CD4-positive, alpha-beta T cell treated with Interleukin-10 for 1 hour (primary cell): ENCODE measurements at places on chromosomes 3 and 15.

DNA sequence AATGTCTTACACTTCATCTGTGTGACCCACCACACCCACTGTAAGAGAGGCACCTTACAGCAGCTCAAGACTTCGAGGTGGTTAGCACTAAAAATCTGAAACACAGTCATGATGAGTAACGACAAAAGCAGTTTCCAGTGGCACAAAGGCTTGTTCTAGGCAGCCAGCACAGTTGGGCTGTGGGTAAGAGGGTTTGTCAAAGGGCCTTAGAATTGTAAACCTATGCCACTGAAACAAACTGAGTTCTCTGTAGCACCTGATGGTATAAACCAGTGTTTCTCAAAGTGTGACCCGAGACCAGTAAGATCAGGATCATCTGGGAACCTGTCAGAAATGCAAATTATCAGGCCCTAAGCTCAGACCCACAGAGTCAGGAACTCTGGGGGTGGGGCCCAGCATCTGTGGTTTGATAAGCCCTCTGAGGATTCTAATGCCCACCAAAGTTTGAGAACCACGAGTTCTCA, 36.5 kb downstream of the DAPK2 start:
- peak; percentile 44 for DNase-seq

- peak; percentile 75 for DNase-seq
These were observed 81.6 kb downstream of the HERC1 start for GRCh38 chr15:63752075-63752684.

DNA sequence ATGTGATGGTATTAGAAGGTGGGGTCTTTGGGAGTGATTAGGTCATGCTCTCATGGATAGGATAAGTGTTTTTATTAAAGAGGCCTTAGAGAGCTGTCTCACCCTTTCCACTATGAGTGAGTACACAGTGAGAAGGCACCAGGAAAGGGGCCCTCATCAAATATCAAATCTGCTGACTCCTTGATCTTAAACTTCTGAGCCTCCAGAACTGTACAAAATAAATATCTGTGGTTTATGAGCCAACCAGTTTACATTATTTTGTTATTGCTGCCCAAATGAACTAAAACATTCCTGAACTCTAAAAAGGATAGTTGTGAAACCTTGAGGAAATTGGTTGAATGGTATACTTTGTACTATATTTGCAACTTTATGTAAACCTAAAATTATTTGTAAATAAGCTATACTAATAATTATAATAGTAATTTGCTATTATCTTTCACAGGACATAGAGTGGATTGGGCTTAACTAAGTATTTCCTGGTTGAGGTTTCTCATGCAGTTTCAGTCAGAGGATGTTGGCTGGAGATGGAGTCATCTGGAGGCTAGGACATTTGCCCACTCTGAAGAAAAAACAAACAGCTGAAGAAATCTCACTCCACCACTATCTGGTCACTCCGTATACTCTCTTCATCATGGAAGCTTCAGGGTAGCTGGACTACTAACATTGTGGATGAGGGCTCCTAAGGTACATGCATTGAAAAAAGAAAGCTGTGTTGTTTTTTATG, 1068.6 kb upstream of the CADM2 start:
- DNase-seq: no peak

DNA sequence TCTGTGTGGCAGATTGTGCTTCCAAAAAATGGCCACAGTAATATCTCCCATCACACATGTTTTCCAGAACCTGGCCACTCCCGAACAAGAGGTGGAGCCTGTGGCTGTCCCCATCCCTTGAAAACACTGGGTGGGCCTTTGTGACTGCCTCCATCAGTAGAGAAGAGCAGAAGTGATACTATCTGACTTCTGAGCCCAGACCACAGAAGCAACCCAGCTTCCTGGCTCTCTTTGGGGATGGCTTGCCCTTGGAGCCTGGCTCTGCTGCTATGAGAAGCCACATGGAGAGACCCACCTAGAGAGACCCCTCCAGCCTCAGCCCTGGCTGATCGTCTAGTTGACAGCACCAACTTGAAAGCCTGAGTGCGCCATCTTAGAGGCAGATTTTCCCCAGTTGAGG, 39.8 kb upstream of the CMTM8 start:
- DNase-seq: no peak

- DNase-seq: peak; percentile 49
These were observed 9.7 kb upstream of the TATDN2 start for GRCh38 chr3:10238345-10239183.

DNA sequence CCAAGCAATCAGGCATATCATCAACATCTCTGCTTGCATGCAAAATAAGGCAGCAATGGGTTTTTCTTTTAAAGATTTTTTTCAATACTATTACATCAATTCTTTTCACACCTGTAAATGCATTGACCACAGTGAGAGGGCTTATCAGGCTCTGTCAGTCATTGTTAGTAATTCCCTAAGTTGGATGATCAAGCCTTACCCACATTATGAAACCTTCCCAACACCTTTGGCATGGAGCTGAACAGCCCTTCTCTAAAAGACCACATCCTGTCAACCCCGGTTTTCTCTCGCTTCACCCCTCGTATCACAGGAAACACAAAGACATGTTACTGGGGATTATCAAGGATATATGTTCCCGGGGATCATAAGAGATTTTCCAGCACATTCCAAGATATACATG, 135.2 kb upstream of the SLC24A5 start:
- no peak for DNase-seq

DNA sequence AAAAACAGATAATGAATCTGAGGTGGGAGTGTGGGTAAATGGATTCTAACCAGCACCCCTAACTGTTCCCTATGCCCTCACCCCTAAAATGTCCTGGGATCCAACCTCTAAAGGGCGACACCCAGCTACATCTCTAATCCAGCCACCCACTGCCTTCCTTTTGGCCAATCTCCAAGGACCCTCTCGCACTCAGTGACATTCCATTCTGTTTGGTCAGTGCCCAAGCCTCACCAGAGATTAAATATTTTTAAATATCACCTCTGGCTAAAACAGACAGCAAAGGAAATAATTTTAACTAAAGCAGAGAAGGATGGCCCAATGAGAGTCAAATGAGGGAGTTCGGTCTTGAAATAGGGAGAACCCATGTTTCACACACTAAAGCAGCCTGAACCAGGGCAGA, 19.9 kb upstream of the SCN10A start:
- no peak for DNase-seq

- DNase-seq: no peak
These were observed 68.4 kb upstream of the FLNB start for GRCh38 chr3:57939775-57940174.

DNA sequence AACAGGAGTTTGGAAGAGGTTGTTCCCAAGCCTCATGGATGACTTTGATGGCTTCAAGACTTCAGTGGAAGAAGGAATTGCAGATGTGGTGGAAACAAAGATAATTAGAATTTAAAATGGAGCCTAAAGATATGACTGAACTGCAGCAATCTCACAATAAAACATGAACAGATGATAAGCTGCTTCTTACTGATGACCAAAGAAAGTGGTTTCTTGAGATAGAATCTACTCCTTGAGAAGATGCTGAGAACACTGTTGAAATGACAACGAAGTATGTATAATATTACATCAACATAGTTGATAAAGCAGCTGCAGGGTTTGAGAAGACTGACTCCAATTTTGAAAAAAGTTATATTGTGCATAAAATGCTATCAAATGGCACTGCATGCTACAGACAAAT, 21.2 kb downstream of the MYO9A start:
- no peak for DNase-seq

DNA sequence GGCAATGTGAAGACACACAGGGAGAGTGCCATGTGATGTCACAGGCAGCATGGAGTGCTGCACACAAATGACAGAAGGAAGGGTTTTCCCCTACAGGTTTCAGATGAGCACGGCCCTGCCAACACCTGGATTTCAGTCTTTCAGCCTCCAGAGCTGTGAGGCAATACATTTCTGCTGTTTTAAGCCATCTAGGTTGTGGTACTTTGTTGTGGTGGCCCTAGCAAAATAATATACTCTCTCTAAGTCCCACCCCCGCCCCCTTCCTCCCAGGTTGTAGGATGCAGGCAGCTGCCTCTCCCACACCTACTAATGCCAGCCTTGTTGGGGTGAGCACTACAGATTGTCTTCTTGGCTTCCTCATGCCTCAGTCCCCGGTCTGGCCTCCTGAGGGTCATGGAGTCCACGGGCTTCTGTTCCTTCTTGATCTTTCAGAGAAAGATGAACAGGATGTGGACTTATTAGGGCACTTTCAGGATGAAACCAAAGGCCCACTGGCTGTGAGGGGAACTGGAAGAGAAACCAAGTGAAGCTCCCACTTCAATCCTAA, 180.0 kb downstream of the CD47 start:
- no peak for DNase-seq

DNA sequence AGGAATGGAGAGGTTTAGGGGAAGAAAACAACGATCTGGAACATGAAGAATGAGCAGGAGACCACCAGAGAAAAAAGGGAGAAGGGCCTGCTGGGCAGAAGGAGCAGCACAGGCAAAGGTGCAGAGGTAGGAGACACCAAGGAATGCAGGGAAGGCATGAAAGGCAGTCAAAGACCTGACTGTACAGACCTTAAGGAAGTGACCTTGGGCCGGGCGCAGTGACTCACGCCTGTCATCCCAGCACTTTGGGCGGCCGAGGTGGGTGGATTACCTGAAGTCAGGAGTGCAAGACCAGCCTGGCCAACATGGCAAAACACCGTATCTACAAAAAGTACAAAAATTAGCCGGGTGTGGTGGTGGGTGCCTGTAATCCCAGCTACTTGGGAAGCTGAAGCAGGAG, 157.7 kb upstream of the ATP10A start:
- DNase-seq: no peak

- DNase-seq: no peak
These were observed 61.8 kb upstream of the P3H2 start for GRCh38 chr3:190182418-190183043.

DNA sequence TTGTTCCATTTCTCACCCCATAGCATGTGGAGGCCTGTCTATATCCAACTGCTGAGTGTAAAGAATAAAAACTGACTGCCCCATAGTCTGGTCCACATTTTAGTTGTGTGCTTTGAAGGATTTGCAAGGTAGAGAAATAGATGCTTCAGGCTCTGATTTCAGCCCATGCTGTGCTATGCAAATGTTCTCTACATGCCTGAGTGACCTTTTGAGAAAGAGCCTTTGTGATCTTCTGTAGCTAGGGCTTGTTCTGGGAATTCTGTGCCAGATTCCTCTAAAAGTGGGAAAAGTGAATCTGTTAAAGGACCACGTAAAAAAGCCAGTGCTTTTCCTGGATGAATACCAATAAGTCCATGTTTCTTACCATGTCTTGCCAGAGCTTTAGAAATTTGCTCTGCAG, 5.2 kb downstream of the KCTD6 start:
- no peak for DNase-seq

DNA sequence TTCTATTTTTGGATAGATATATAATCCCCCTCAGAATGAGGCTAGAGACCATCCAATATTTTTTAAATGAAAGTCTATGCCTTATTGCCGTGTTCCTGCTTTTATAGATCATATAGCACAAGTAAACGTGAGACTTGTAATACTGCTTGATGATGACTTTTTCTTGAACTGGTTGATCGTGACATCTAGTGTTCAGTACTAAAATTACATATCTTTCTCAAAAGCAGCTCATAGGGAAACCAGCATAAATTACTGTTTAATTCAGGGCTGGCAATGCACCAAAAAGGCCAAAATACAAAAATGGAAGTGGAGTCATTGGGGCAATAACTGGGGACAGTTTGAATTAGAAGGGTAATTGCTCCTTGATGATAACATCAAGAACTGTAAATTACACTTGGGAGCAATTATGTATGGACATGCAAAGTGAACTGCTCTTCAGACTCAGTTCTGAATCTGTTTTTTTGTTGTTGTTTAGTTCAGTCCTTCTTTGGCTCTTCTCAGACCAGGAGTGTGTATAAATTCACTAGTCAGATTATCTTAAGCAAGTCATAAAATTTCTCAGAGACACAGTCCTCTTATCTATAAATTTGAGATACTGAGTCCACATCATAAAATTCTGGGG, 325.3 kb downstream of the THSD4 start:
- peak; percentile 40 for DNase-seq

GRCh38 chr3:191412759-191413158, 48.2 kb upstream of the PYDC2 start:
- no peak for DNase-seq

DNA sequence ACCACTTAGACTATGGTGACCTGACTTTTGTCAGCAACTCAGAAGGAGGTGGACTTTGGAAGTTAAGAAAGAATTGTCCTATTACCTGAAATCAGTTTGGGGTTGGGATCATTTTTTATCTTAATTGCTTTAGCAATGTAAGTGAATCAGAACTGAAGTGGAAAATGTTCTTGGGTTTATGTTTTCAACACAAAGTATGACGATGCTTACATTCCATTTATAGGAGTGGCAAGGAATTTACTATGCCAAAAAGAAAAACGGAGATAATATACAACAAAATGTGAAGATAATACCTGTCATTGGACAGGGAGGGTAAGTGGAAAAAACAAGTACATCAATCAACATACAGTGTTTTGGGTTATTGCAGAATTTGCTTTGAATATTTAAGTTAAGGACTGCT, 116.1 kb downstream of the PDE8A start:
- DNase-seq: no peak

- no peak for DNase-seq
These were observed 30.1 kb downstream of the PLOD2 start for GRCh38 chr3:146130881-146131371.

DNA sequence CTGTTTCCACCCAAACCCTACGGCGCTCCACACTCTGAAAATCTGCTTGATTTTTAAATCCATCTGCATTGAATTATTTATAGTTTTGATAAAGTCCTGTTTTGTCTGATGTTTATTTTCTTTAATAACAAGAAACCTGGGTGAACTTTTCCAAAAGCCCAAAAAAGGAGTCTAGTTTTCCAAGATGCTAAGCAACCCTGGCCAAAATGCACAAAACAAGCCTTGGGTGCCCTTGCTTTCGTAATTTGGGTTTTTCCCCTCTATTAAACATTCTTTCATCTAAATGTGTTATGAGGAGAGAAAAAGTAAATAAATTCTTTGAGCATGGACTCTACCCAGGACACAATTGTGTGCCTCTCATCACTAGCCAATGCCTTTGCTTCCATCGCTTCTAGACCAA, 468.9 kb downstream of the MCTP2 start:
- DNase-seq: no peak

DNA sequence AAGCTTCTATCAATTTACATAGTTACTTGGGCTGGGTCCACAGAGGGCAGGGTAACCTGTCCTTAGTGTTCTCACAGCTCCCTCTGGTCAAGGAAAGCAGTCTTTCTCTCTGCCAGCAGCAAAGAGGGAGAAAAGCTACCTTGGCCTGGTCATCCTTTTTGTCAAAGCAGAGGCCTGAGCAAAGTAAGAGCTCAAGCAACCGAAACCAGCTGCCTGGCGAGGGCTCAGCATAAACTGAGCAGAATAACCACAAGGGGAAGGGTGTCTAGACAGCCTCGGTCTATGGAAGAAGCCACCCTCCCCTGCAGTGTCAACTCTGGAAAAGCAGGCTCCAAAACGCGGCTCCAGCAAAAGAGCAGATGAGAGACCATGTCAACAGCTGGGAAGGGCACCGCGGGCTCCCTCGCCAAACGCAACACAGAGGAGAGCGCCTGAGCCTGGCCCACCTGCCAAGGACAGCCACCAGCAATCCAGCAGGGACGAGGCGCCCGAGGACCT, 17.4 kb downstream of the LRIG1 start:
- DNase-seq: no peak
